ENCODE measurements at places on chromosomes 7 and 10.

DNA sequence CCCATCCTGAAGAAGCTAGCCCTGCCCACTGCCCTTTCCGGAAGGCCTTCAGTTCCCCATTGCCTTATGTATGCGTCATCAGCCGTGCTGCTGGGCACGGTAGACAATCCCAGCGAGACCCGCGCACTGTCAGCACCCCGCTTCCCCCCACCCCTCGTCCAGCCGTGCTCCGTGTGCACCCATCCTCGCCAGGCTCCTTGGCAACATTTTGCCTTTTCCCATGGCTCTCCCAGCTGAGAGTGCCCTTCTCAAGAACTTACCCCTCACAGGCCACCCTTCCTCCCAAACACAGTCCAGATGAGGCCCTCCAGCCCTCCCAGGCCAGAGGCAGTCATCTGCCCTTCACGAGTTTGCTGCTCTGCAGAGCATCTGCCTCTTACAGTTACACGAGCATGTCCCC, 633.8 kb upstream of the FOXK1 start:
- DNase-seq: no peak

DNA sequence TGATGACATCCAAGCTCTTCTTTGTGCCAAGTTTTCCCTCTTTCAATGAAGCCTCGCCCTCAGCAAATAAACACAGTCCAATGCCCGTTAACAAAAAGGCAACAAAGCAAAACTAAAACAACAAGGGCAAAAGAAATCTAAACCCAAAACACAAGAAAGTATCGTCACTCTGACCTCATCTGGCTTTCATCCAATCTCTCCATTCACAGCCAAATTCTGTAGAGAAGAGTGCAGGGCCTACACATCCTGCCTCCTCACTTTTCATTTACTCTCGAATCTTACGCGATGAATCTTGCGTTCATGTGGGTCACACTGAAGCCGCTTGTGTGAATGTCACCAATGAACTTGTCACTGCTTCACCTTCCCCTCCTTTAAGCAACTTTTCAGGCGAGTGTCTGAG, 15.9 kb upstream of the AKR1E2 start:
- no peak for DNase-seq

GRCh38 chr10:30392564-30392990, 41.4 kb upstream of the MAP3K8 start:
- DNase-seq: peak; percentile 69

DNA sequence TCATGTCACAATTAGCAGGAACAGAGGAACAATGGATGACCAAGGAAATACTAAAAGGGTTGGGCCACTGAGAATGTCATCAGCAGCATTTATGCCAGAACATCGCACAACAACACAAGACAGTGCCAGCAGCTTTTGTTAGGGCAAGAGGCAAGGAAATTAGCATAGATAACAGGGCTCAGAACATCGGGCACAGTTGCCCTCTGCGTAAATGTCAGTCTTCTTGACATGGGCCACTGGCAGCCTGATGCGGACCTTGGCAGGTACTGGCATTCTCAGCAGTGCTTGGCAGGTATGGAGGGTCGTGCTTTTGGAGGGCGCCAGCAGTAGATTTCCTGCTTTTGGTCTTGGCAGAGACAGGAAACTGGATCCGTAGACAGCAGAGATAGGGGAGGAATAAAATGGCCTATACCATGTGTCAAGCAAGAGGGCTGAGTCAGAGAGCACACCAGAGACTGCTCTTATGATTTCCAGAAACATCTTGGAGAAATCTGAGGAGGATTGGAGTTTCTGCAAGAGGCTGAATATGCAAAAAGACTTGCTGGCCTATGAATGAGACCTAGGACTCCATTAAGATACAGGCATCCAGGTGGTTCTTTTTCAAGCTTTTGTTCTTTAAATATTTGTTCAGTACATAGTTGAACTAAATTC, 371.5 kb upstream of the MTPN start:
- DNase-seq: no peak

All from stimulated activated naive CD4-positive, alpha-beta T cell treated with Interleukin-2 at 50 U/mL for 16 hours (primary cell).